ENCODE measurements at places on chromosomes 5 and 9.

DNA sequence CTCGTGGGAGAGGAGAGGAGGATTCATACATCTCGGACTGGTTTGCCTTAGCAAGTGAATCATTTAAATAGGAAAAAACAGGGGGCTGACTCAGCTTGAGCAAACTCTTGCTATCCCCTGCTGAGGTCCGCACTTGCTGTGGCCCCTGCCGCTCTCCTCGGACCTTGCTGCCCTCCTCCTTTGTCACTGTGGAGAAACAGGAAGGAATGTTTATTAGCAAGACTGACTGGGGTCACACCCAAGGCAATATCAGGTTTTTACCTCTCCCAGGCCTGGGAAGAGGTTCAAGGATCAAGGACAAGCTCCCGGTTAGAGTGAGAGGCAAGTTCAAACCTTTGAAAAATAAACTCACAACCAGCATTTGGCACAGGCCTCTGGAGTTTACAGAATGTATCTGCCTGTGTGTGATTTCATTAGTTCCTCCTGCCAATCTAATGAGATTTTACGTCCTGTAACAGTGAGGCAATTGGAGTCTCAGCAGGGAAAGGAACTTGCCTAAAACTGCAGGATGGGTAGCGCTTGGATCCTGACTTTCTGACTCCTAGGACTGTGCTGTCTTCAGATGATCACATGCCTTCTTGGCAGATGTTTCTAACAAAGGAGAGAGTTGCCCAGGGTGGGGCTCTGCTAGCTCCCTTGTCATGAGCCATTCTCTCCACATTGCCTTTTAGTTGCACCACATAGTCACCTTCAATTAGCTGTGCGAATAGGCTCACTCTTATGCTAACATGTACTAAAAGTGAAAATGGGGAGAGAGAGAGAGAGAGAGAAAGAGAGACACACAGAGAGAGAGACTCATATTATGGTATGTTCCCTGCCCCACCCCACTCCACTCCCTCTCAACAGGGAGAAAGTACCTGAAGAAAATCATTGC, 108.6 kb upstream of the CDKN2B start:
- H3K4me3 ChIP-seq, result no peak overlapping the region
- H3K4me1 ChIP-seq, result peaks cover 3% of the 10 kb centered on the region
- DNase-seq, result peak; percentile 70
- H3K27ac ChIP-seq, result peak overlapping the region; percentile 30
- H3K36me3 ChIP-seq, result no peaks in the 10 kb centered on the region

GRCh38 chr9:78613006-78613405, 316.1 kb downstream of the PSAT1 start:
- no peak overlapping the region for H3K4me3 ChIP-seq
- H3K4me1 ChIP-seq, result peaks cover 3% of the 10 kb centered on the region
- H3K27ac ChIP-seq, result no peak overlapping the region
- DNase-seq, result no peak

- peak overlapping the region; percentile 49 for H3K4me3 ChIP-seq
- peak overlapping the region; percentile 0 for H3K27ac ChIP-seq
- peak; percentile 88 for DNase-seq
Measured at GRCh38 chr5:43034591-43034968, 5.5 kb downstream of the ANXA2R start.

DNA sequence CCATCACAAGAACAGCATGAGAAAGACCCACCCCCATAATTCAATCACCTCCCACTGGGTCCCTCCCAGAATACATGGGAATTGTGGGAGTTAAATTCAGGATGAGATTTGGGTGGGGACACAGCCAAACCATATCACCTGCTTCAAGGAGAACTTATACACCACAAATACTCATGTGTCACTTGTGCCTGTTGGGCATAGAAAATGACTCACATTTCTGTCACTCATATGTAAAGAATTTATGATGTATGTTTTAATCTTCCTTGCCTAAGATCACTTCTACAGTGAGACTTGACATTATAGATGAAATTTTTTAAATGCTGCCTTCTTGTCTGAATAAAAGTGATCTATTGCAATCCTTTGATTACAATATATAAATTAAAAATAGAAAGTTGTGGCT, 23.0 kb upstream of the PRDM6 start:
- H3K27ac ChIP-seq, result no peak overlapping the region
- H3K36me3 ChIP-seq, result no peaks in the 10 kb centered on the region
- H3K27me3 ChIP-seq, result no peaks in the 10 kb centered on the region
- no peaks in the 10 kb centered on the region for H3K4me1 ChIP-seq
- no peak overlapping the region for H3K4me3 ChIP-seq
- DNase-seq, result no peak

DNA sequence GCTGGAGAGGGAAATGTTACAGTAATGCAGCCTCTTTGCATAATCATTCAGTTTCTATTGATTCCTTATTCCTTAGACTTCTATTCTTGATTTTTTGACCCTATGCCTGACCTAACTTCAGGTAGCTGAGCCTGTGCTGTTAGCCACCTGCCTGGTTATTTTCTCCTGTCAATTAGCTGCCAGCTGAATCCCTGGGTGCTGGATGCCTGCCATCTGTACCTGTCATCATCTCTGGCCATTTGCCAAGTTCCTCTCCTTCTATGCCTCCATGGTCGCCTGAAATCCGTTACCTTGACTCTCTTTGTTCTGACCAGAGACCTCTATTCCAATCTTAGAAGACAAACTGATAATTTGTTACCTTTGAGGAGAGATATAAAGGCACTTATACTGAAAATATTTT, 178.3 kb downstream of the CAVIN4 start:
- H3K4me3 ChIP-seq, result no peak overlapping the region
- no peaks in the 10 kb centered on the region for H3K27me3 ChIP-seq
- DNase-seq, result no peak
- no peak overlapping the region for H3K27ac ChIP-seq

DNA sequence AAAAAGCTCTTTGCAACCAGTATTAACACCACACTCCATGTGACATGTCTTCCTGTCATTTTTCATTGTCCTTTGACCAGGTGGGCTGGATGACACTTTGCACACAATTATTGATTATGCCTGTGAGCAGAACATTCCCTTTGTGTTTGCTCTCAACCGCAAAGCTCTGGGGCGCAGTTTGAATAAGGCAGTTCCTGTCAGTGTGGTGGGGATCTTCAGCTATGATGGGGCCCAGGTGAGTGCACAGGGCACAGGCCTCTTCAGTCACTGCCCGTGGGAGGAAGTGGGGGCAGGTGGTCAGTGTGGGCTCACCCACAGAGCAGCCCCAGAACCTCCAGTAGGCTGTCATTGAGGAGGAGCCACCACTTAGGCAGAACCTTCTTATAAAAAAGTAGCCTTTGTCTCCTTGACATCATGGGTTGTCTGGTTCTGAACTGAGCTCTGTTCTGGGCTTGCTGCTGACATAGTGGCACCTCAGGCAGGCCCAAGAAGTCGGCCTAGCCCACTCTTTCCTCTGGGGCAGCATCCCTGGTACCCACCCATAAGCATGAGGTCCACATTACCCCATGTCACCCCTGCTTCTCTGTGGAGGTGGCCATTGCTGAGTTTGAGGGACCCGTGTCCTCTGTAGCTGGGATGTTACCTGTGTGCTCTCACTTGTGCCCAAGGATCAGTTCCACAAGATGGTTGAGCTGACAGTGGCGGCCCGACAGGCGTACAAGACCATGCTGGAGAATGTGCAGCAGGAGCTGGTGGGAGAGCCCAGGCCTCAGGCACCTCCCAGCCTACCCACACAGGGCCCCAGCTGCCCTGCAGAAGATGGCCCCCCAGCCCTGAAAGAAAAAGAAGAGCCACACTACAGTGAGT, 39.3 kb downstream of the SECISBP2 start:
- H3K4me1 ChIP-seq, result no peaks in the 10 kb centered on the region
- H3K27ac ChIP-seq, result no peak overlapping the region
- H3K36me3 ChIP-seq, result peaks cover 29% of the 10 kb centered on the region
- no peak for DNase-seq

GRCh38 chr5:126610160-126610559, 9.4 kb downstream of the PHAX start:
- no peaks in the 10 kb centered on the region for H3K27me3 ChIP-seq
- DNase-seq, result no peak
- no peak overlapping the region for H3K4me3 ChIP-seq
- no peak overlapping the region for H3K27ac ChIP-seq
- H3K4me1 ChIP-seq, result no peaks in the 10 kb centered on the region

DNA sequence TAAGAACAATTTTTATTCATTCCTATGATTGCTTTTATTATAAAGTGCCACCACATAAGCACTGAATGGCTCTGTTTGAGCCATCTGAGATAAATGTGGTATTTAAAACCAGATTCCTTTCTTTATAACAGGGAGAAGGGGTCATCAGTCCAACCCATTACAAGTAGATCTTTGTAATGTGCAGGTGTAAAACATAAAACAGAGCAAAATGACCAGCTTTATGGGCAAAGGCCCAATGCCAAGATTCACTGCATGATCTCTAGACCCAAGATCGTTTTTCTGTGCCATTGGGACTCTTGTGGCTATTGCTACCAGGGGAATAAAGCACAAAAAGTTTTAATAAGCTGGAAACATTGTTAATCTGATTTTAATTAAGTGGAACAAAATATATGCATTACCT, 469.9 kb downstream of the PRR16 start:
- no peaks in the 10 kb centered on the region for H3K27me3 ChIP-seq
- no peaks in the 10 kb centered on the region for H3K36me3 ChIP-seq
- no peak overlapping the region for H3K4me3 ChIP-seq
- H3K4me1 ChIP-seq, result no peaks in the 10 kb centered on the region
- no peak overlapping the region for H3K27ac ChIP-seq
- DNase-seq, result no peak

GRCh38 chr5:140432916-140433315, 31.3 kb downstream of the ANKHD1 start:
- no peak for DNase-seq
- no peaks in the 10 kb centered on the region for H3K4me1 ChIP-seq

DNA sequence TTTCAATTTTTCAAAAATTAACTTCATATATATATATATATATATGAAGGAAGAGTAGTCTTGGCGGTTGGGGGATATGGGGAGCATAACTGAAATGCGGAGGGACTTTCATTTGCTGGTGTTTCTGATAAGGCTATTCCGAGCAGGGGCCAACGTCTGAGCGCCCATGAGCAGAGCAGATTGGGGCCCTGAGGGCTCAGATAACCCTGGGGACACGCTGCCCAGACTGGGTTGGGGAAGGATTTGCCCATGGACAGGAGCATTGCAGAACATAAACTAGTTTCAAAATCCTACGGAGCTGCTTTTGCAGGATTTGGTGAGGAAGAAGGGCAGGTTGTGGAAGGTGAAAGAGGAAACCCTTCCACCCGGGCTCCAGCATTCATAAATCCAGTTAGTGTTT, 240.2 kb downstream of the IRX1 start:
- no peaks in the 10 kb centered on the region for H3K36me3 ChIP-seq
- no peak for DNase-seq
- no peak overlapping the region for H3K27ac ChIP-seq
- no peaks in the 10 kb centered on the region for H3K27me3 ChIP-seq

DNA sequence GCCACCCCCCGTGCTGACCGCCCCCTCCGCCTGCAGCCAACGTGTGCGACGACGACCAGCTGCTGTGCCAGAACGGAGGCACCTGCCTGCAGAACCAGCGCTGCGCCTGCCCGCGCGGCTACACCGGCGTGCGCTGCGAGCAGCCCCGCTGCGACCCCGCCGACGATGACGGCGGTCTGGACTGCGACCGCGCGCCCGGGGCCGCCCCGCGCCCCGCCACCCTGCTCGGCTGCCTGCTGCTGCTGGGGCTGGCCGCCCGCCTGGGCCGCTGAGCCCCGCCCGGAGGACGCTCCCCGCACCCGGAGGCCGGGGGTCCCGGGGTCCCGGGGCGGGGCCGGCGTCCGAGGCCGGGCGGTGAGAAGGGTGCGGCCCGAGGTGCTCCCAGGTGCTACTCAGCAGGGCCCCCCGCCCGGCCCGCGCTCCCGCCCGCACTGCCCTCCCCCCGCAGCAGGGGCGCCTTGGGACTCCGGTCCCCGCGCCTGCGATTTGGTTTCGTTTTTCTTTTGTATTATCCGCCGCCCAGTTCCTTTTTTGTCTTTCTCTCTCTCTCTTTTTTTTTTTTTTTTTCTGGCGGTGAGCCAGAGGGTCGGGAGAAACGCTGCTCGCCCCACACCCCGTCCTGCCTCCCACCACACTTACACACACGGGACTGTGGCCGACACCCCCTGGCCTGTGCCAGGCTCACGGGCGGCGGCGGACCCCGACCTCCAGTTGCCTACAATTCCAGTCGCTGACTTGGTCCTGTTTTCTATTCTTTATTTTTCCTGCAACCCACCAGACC, 80.2 kb downstream of the NTNG2 start:
- H3K27ac ChIP-seq, result no peak overlapping the region
- H3K4me1 ChIP-seq, result no peaks in the 10 kb centered on the region
- no peak overlapping the region for H3K4me3 ChIP-seq
- no peak for DNase-seq

DNA sequence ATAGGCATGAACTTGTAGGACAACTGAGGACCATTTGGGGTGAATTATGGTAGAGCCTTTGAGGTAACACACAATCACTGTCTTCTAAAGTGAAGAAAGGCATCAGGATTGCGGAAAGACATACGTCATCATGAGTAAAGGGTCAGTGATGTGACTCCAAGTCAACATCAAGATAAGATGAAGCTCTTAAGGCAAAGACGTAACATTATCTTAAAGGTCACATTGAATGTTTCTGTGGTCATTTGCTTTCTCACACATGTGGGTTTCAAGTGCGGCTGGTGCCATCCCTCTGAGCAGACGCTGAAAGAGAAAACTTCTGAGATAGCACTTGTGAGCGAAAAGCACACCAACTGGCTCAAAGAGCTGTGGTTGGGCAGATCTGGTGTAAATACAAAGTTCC, 63.3 kb upstream of the GRAMD2B start:
- H3K36me3 ChIP-seq, result no peaks in the 10 kb centered on the region
- H3K27ac ChIP-seq, result no peak overlapping the region
- H3K27me3 ChIP-seq, result no peaks in the 10 kb centered on the region
- no peaks in the 10 kb centered on the region for H3K4me1 ChIP-seq
- DNase-seq, result no peak
- H3K4me3 ChIP-seq, result no peak overlapping the region

DNA sequence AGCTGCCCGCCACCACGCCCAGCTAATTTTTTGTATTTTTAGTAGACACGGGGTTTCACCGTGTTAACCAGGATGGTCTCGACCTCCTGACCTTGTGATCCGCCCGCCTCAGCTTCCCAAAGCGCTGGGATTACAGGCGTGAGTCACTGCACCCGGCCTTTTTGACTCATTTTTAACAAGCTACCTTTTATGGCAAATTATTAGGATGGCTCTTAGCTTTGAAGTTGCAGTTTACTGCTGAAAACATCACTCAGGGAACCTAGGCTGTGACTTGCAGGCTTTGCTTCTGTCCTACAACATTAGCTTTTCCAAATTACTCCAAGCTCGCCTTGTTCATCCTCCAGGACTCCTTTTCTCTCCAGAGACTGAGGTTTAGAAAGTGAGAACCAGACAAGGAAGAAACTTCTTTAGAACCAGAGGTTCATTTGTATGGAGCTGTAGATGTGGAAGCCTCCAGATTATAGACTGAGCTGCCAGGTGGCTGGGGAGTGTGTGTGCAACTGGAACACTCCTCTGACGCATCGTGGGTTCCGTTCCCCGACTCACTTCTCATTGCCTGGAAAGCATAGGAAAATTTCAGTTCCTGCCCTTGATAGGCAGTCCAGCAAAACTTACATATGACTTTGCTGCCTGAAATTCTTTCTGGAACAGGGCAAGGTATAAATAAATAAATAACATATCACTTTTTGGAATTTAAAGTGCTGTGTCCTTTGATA, 23.8 kb upstream of the SPTAN1 start:
- H3K4me1 ChIP-seq, result no peaks in the 10 kb centered on the region
- no peak overlapping the region for H3K27ac ChIP-seq
- no peak for DNase-seq
- no peaks in the 10 kb centered on the region for H3K27me3 ChIP-seq
